GM12864 (cell line): ENCODE measurements at places on chromosomes 12 and 14.

DNA sequence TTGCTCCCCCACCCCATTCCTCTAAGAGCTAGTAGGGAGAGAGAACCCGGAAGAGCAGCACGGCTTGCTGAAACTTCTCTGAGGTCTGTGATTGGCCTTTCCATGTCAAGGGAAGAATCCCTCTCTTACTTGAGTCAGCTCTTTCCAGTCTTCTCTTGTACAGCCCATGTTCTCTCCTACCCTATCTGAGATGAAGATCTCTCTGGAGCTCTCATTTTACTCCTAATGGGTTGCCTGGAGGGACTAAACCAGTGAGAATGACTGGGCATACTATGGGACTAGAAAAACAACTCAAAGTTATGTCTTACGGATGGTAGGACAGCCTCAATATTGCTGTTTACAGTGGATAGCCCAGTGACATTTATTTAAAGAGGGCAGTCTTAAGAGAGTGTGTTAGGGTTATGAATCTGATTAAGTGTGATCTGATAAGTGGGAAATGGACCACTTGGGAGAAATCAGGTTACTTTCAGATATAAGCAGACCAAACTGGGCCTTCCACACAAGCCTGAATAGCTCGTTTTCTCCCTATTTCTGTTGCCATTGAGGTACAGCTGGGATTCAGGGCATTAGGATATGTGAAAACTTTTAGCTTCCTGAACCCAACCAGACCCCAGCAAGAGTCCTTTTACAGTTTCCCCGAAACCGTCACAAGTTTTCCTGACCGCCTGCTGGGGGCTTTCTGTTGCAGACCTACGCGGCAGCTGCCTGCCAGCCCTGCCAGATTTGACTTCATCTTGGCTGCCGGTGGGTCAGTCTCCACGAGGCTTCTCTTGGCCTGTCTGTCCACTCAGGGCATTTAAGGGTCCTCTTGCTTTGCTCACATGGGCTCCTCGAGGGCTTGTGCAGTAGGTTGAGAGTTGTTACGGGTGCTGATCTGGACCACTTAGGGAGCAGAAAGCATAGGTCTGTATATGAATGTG lies 16.9 kb downstream of the ETV6 start:
- no peak for DNase-seq

DNA sequence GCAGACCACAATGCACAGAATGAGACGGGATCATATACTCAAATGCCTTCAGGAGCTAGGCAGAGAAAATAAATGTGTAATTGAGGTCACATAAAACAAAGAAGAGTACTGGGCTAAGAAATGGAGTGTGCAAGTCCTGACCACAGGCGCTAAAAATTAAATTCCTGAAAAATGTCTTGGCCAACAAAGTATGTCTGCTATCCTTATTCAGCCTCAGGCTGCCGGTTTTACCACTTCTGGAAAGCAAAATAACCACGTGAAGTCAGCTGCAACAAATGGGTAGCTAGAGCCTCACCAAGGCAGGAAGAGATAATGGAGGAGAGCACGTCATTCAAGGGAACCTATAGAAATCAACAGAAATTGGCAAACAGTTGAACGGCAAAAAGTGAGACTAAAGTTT lies 3.1 kb downstream of the PYGL start:
- no peak for DNase-seq

- no peak for DNase-seq
Observed at GRCh38 chr12:51751661-51752060, 96.9 kb downstream of the FIGNL2 start.

DNA sequence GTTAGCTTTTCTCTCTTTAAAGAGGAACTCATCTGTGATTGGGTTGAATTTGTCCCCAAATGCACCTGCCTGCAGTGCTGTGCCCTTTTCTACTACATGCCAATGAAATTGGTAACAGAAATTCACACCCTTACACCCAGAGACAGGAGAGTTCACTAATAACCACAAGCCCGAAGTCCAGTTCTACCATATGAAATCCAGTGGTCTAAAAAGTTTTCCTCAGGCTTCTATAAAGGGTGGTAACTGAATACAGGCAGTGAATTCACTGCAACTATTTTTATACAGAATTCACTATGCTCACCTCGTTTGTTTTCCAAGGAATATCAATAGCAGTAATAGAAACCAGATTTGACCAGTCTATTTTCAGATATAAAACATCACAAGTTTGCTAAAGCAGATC lies 31.5 kb upstream of the SOS2 start:
- no peak for DNase-seq

GRCh38 chr14:29650554-29651269 lies 276.9 kb downstream of the PRKD1 start:
- DNase-seq: no peak

GRCh38 chr12:57193706-57194245 lies 22.8 kb upstream of the NXPH4 start:
- no peak for DNase-seq

DNA sequence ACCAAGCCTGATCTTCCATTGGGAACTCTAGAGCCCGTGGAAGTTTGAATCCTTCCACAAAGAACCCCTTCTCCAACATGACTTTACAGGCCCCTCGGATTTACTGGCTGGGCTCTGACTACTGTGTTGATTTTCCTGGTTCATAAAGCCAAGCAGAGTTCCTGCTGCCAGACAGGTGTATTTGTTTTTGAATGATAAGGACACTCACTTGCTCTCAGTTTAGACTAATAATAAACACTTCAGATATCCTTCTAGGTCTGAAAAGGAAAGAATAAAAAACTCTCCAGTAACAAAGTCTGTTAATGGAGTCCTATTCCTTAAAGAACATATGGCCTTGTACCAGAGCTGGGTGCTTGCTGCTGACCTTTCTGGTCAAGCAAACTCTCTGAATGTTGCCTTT lies 31.0 kb downstream of the SIX1 start:
- no peak for DNase-seq

- DNase-seq: no peak
Observed at GRCh38 chr12:15770021-15770420, 19.2 kb downstream of the EPS8 start.

GRCh38 chr12:92740411-92740810 lies 37.6 kb downstream of the PLEKHG7 start:
- no peak for DNase-seq

- no peak for DNase-seq
Observed at GRCh38 chr14:39169541-39169900, 612 bp downstream of the TRAPPC6B start.

- DNase-seq: no peak
Observed at GRCh38 chr12:108641446-108642268, 8.0 kb upstream of the SELPLG start.

DNA sequence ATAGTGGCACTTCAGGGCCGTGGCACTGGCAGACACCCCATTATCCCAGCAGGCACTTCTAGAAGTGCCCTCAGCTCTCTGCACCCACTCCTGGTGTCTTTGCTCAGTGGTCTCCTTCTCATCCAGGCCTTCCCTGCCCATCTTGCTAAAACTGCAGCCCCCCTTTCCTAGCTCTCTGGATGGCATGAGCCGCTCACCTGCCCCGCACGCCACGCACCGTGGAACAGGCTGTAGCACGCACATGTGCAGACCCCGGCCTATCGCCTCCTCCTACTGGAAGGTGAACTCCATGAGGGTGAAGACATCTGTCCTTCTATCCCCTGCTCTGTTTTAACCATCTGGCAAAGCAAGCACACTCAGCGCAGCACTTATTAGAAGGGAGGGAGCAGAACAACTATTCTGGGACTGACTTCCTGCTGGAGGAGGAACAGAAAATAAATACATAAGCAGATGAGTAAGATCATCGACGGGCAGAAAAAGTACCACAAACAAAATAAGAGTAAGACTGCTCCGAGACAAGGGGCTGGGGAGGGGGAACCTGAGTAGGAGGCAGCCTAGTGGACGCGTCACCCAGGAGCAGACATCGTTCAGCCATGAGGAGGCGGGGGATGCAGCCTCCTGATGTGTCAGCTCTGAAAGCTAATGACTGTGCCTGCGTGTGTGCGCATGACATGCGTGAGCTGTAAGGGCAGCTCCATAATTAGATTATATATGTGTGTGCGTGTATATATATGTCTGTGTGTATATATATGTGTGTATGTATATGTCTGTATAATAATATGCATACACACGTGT lies 7.8 kb upstream of the FZD10 start:
- DNase-seq: no peak

- DNase-seq: no peak
Observed at GRCh38 chr14:73788701-73789551, 62.7 kb upstream of the PTGR2 start.

GRCh38 chr14:77822741-77823140 lies 22.8 kb downstream of the ADCK1 start:
- DNase-seq: no peak

GRCh38 chr12:50072198-50072907 lies 12.8 kb upstream of the SMARCD1 start:
- DNase-seq: no peak

- no peak for DNase-seq
Observed at GRCh38 chr14:106848330-106849121, 1322.1 kb downstream of the TMEM121 start.

DNA sequence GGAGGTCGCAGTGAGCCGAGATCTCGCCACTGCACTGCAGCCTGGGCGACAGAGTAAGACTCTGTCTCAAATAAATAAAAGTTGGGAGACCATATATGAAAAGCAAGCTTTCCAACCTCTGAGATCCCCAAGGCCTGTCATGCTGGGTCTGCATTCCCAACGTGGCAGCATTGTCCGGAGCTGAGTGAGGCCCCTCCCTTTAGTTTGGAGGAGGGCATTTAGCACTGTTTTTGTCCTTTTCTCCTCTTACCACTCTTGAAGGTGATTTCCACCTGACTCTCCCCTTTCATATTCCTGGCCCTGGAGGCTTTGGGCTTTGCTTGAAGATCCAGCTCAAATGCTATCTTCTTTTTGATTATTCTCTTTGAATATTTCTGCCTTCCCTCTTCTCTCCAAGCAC lies 3.2 kb downstream of the AACS start:
- no peak for DNase-seq

- DNase-seq: no peak
Observed at GRCh38 chr12:124581307-124582107, 14.1 kb upstream of the NCOR2 start.

- no peak for DNase-seq
Observed at GRCh38 chr12:89211456-89211855, 140.8 kb downstream of the DUSP6 start.

DNA sequence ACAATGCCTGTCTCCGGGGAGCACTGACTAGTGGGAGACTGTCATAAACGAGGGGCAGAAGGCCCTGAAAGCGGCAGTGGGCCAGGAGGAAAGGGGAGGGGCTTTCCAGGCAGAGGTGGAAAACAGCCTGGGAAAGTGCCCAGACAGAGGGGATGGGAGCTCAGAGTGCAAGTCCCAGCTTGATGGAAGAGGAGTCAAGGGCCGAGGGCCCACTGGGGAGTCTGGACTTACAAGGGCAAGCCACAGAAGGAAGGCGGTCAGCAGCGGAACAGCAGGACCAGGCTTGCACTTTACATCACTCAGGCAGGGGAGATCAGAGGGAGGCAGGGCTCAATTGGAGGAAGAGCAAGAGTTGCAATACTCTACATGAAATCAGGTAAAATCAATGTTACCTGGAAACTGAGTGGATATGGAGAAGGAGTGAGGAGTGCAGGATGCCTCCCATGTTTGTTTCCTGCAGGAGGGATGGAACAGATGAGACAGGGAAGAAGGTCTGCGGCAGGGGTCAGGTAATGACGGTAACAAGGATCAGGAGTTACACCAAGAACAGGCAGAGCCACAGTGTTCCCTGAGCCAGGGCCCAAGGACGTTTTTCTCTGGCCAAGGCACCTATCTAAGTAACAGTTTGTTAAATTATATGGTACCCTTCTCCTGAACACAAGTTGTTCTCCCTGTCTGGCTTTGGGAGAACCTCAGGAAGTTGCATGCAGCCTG lies 23.8 kb downstream of the PXN start:
- no peak for DNase-seq

DNA sequence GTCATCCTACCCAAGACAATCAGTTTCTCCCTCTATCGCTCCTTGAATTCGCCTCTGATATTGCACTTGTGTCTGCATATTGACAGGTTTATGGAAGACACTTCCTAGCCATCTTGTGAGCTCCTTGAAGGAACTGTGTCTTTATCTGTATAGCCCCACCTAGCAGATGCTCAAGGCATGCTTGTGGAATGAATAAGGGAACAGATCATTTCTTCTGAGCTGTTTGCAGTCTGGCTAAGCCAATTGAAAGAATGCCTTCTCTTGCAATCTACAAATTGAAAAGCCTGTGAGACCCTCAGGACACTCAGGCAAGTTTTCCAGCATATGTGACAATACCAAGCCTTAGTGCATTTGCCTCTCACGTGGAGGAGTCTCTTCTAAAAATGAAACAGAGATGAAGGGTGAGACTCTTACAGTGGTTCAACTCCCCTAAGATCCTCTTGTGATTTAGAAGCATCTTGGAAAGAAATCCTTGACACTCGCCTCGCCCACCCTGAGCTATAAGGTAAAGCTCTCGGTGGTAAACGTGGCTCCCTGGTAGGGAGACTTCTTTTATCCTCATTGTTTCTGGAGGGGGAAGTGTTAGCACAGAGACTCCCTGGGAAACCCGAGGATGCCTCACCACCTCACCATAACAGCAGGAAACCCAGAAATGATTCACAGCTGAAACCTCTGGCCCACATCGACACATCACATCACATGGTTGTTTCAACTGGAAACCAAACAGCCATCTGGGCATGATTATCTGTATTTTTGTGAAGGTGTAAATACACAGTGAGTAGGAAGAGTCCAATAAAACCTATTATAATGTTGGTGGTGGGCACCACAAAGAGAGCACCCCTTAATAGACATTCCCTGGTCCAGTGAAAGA lies 112.3 kb upstream of the BCL2L14 start:
- DNase-seq: no peak

- no peak for DNase-seq
Observed at GRCh38 chr12:80472236-80472635, 28.2 kb downstream of the PTPRQ start.

GRCh38 chr14:51053157-51053556 lies 41.7 kb downstream of the TRIM9 start:
- DNase-seq: no peak

DNA sequence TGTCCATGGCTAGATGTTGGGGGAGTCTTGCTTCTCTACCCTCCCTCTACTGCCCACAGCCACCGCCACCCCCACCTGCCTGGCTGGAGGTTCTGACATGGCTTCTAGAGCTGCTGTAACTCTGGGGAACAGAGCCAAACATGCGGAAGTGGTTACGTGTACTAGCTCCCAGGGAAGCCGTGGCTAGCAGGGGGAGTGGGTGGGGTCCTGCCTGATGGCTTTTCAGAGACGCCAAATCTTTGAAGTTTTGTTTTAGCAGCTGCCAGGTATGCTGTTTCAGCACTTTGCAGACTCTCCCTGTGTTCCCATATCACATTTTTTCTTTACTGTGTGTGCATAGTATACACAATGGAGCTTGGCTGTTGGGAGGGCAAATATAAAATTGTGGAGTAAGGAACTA lies 150.3 kb downstream of the TGFB3 start:
- no peak for DNase-seq

DNA sequence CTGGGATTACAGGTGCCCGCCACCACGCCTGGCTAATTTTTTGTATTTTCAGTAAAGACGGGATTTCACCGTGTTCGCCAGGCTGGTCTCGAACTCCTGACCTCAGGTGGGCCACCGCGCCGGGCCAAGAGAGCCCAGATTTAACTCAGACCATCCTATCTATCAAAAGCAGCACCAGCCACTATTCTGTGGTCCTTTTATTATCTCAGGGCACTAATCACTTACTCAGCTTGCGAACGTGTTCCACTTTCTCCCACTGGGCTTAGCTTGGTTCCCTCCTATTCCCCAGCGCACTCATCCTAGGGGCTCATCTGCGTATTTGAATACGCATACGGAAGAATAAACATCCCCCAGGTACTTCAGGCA lies 16.2 kb upstream of the AACS start:
- no peak for DNase-seq

GRCh38 chr12:40745386-40745785 lies 53.1 kb downstream of the CNTN1 start:
- DNase-seq: no peak

GRCh38 chr14:76480426-76480825 lies 104.5 kb downstream of the ESRRB start:
- DNase-seq: no peak
